Stimulated activated CD4-positive, alpha-beta T cell treated with anti-CD3 and anti-CD28 coated beads, TNF-alpha, amount 100 ng/mL, for 24 hours (primary cell): ENCODE measurements at places on chromosomes 7 and 10.

DNA sequence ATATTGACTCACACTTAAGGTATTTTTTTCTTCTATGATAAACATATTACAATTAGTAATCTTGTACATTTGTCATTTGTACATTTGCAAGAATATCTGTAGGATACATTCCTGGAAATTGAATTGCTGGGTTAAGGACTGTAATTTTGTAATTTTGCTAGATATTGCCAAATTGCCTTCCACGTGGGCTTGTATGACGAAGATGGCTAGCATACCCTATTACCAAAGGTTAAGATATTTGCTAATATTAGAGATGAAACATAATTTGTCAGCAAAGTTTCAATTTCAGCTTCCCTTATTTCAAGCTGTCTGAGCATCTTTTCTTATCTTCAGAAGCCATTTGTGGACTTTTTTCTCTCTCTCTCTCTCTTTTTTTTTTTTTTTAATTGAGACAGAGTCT lies 1.0 kb upstream of the LYZL2 start:
- DNase-seq = no peak

DNA sequence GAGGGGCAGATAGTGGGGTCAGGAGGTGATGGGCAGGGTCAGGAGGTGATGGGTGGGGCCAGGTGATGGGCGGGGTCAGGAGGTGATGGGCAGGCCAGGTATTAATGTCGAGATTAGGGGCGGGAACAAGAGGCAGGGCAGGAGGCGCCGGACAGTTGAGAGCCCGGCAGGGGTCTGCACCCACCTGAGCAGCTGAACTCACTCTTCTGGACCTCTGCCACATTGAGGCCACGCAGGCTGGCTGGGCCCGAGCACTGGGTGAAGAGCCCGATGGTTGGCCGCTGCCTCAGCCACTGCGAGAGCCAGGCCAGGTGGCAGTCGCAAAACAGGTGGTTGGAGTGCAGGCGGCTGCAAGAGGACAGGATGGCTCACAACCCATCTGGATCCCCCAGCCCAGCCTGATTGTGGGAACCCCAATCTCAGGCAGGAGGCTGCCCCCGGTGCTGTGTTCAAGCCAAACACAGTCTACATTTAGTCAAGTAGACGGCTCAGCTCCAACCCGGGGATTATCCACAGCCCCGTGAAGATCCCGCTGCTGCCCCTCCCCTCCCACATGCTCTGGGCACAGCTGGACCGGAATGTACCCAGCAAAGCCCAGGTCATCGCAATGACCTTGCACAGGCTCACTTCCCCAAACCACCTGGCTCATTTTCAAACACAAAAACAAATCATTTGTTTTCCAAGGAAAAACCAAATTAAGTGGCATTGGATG lies 122.3 kb downstream of the SLIT1 start:
- DNase-seq = no peak

- DNase-seq = no peak
These were observed 213.1 kb downstream of the C7orf25 start for GRCh38 chr7:42698600-42699374.

GRCh38 chr10:1182280-1183032 lies 126.3 kb downstream of the WDR37 start:
- DNase-seq = no peak

GRCh38 chr7:138478499-138478908 lies 18.4 kb downstream of the TRIM24 start:
- no peak for DNase-seq

- no peak for DNase-seq
These were observed at the start of gene SOSTDC1 for GRCh38 chr7:16465469-16466361. Gene SOSTDC1 (minus strand): TSS chr7:16465738. CDS start chr7:16465668, 70 bp downstream.

DNA sequence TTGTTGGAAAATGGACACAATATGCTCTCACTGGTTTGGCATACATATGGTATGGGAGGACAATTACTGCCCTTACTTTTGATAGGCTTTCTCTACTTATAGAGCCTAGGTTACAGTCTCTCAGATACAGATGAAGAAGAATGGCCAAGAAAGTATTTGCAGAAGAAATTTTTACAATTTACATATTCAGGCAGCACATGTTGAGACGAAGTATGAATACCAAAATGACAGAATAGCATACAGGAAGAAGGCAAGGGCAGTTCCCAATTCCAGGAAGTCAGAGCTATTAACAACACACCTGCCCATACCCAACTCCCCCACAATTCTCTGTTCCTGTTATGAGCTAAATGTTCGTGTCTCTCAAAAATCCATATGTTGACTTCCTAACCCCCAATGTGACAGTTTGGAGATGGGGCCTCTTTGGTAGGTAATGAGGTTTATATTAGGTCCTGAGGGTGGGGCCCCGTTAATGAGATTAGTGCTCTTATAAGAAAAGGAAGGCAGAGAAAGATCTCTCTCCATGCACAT lies 67.8 kb downstream of the DOCK4 start:
- DNase-seq = no peak
